Epithelial cell of alveolus of lung (primary cell): ENCODE measurements at places on chromosomes 4 and X. TPM values are rescaled to one million over a fixed set of nuclear protein-coding genes. Genes with fewer than 3 reads are reported as not detected.

RAB33A gene
- 4.8 TPM in 1 of 2 replicates, not detected in the other for total RNA-seq

HSFX4 gene
- total RNA-seq, result not detected in 2 replicates

TGIF2LX gene
- total RNA-seq, result not detected in 2 replicates

C4orf51 gene
- total RNA-seq, result not detected in 2 replicates

DMRTC1B gene
- not detected in 2 replicates for total RNA-seq

PCDH7 gene
- total RNA-seq, result 27.8 and 94.8 TPM in 2 replicates

GPRIN3 gene
- total RNA-seq, result 0.65 and 1.7 TPM in 2 replicates

FRMD7 gene
- total RNA-seq, result not detected in 2 replicates

RGN gene
- 2.0 and 2.1 TPM in 2 replicates for total RNA-seq

AFF2 gene
- total RNA-seq, result 0.16 and 1.8 TPM in 2 replicates

SFRP2 gene
- total RNA-seq, result 15.9 TPM in 1 of 2 replicates, not detected in the other

ARL13A gene
- not detected in 2 replicates for total RNA-seq

XAGE2 gene
- not detected in 2 replicates for total RNA-seq
